ENCODE measurements at places on chromosomes 5 and 9.

GRCh38 chr5:112174959-112175594 lies 244.0 kb downstream of the EPB41L4A start:
- no peak for DNase-seq

- peak; percentile 20 for DNase-seq
Observed at GRCh38 chr5:50711280-50711679, 44.8 kb downstream of the PARP8 start.

DNA sequence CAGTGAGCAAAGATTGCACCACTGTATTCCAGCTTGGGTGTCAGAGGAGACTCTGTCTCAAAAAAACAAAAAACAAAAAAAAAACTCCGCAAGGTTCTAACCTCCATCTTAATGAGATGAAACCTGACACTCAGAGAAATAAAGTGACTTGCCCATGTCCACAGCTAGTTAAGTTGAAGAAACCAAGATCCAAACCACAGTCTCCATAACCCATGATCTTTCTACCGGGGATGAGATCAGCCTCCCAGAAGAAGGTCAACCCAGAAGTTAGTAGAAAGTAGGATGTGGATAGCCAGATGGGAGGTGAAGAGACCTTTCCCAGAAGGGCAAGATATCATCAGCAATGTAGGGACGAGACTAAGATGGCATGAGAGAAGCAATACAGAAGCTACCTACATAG lies 140.4 kb upstream of the ADRA1B start:
- DNase-seq = no peak

DNA sequence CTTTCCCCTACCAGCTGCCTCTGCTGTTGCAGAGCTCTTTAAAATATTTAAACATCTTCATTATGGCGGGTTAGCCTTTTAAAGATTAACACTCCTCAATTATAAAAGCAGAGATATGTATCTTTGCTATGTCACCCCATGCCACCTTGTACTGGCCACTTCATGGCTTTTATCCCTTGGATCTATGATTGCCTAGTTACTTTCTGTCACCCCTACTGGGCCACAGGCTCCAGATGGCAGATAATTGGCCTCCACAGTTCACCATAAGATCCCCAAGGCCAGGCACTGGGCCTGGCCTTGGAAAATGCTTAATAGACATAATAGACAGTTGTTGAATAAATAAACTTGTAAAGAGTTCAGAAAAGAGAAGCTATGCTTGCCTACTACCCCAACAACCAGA lies 142.0 kb upstream of the SHB start:
- no peak for DNase-seq

DNA sequence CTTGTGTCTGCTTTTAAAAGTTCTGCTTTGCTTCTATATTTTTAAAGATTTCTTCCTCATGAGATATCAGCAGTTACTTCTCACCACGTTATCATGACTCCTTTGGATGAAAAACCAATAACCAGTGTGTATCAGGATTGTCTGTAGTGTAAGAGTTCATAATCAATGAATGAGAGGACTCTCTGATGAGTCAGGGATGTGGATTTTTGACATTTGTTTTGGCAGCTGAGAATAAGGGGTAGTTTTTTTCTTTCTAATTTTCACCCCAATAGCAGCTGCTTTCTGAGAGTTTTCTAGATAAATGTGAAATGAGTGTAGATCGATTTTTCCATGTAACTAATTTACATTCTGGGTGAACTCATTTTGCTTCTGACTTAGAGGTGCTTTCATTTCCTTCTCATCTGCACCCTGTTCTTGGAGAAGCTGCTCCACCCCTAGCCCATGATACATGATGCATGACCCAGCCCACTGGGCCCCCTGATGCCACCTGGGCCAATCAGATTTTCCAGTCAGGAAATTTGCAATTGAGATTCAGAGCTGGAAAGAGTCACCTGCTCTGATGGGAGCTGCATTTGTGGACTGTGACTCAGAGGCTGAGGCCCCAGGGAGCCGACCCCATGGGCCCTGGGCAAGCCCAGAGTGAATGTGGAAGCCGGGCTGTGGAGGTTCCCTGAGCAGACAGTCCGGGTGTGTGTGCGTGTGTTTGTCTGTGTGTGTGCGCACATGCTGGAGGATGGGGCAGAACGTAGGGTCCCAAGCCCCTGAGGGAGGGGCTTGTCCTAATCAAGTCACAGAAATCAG lies 159.3 kb downstream of the RGS3 start:
- no peak for DNase-seq

- DNase-seq = no peak
Observed at GRCh38 chr5:72185496-72186329, 78.4 kb downstream of the MAP1B start.

DNA sequence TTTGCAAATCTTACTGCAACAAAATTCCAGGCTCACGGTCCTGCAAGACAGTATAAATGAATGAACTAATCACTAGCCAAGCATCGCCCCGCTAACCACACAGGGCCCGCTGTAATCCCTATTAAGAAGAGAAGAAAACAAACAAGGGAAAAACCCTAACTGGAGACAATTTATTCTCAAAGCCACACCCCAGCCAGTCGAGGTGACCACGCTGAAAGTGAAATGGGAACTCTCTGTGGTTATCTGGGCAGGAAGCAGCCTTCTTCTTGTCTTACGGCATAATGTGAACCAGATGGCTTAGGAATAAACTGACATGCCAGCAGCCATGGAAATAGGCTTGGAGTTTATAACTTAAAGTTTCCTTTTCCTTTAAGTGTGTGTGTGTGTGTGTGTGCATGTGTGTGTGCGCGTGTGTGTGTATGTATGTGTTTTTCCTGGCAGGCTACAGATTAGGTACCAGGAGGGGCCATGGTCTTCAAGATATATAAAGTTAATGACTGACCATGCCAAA lies 120.2 kb downstream of the SEMA6A start:
- DNase-seq = no peak

DNA sequence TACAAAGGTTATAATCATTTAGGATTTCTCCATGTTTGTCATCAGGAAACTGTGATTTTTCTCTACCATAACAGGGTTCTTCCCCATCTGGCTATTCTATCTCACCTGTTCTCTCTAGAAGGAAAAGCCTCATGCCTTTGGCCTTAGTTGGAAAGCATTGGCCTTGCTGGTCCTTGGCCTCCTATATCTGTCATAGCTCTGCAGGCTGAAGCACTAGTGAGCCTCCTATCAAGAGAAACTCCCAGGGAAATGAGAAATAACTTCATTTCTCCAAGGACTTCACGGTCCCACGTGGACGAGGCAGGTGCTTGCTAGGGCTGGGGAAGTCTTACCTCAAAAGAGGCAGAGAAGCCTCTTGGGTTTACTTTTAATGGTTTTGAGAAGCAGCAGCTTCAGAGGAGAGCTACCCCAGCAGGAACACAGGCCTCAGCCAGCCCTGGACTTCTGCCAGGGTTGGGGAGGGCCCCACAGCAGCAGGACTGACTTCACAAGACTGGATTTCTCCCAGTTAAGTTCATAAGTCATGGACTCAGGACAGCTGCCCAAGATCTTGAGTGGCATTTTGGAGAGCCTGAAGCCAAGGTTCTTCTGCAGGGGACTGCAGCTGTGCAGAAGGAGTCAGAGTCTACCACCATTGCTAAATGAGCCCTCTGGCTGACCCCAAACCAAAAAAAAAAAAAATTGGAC lies 15.8 kb upstream of the PSAT1 start:
- DNase-seq = no peak

DNA sequence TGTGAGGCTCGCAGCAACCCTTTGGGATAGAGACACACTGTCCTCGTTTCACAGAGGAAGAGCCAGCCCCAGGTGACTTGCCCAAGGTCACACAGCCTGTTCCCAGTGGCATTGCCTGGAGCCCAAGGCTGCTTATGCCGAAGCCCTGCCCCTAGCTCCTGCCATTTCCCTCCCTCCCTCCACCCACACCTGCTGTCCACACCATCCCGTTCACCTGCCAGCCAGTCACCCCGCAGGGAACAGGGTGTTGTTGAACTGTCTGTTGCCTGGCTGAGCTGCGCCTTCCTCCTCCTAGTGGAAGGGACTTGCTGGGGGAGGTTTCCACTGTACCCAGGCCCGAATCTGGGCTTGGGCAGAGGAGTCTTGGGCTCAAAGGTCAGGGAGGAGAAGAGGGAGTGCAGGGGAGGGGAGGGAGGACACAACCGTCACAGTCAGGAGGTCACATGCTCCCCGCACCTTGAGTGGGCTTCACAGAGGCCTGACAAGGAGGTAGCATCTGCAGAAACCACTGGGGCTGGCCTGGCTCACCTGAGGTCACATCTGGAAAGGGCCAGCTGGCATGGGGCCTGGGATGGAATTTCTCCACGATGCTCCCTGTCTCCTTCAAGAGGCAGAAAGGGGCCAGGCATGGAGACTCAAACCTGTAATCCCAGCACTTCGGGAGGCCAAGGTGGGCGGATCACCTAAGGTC lies 6.3 kb downstream of the TTC16 start:
- DNase-seq = no peak

DNA sequence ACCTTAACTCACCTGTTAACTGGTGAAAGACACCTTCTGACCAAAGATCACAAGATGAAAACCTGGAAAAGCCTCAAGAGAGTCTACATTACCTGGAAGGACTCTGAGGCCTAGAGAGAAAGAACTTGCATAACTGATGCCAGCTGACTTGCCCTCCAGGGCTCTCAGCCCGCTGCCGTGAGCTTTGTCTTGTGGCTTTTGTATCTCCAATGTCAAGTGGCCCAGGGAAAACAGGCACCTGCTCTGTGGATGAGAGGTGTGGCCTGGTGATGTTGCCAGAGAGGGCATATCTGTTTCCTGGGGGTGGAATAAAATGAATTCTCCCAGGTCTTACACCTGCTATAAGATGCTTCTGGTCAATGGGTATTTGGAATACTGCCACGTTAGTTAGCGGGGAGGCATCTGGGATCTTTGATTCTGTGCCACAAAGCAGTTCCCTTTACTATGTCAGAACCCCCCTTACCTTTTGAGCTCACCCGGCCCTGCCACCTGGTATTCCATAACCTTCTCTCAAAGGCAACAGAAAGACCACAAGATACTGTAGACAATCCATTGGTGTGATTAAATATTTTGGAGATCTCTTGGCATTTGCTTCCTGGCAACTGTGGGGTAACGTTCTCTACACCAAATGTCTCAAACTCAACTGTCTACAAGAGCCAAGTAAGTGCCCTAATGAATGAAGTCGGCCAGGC lies 54.9 kb upstream of the N4BP3 start:
- no peak for DNase-seq

- DNase-seq = no peak
Observed at GRCh38 chr5:64949331-64949730, 180.6 kb downstream of the CWC27 start.

DNA sequence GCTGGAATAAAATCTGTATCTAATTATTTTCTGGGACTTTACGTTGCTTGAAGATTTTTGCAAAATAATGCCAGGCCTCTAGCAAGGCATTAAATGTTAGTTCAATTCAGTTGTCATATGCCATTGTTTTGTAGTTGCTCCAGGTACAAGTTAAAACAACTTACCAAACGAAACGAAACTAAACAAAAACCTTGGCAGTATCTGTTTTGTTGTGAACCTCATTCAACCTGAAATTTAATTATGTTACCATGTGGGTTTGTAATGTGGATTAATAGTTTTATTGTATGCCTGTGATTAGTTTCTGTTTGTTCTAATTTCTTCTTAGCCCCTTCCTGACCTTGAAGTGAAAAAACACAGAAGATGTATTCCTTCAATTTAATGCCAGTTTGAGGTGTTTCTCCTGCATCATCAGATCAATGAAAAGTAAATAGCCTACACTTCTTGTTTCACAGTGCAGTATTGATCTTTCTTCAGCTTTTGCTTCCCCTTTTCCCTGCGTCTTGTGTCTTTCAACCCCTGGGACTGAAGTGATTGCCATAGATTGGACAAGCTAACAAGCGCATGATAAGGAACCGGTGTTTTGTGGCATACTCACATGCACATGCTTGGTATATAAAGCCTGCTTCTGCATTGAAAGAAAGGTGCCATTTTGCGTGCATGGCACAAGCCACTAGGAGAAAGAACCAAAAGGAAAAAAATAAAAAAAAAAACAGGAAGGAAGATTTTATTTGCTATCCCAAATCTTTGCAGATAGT lies 699.0 kb upstream of the ARRDC3 start:
- no peak for DNase-seq

GRCh38 chr5:92444888-92445287 lies 1061.8 kb upstream of the ARRDC3 start:
- no peak for DNase-seq

DNA sequence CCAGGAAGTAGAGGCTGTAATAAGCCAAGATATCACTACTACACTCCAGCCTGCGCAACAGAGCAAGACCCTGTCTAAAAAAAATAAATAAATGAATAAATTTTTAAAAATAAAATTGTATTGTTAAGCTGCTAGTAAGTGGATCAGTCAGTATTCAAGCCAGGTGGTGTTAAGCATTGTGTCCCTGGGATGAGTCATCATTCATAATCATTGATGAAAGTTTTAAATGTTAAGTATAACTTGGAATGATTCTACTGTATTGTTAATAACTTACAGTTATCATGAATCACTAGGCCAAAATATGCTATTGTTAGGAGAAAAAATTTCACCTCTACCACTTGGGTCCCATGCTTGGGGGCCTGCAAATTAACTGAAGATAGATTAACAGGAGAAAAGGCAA lies 38.2 kb downstream of the MED10 start:
- DNase-seq = no peak

GRCh38 chr5:151451626-151452520 lies 4.5 kb downstream of the SLC36A1 start:
- DNase-seq = no peak

DNA sequence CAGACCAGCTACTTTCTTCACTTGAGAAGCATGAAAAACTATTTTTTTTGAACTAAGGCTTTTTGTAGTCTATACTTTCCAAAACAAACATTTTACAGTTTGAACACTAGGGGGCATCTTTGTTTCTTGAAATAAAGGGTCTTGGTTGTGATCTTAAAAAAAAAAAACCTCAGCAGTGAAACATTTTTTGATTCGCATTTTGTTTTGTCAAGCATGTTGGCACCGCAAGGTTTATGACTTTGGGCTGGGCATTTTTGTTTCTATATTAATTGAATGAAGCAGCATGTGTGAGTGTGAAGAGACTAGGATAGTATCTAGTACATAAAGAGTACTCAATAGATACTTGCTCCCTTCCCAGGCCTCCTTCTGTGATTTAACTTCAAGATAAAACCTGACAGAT lies 31.6 kb upstream of the ACOT12 start:
- DNase-seq = no peak

DNA sequence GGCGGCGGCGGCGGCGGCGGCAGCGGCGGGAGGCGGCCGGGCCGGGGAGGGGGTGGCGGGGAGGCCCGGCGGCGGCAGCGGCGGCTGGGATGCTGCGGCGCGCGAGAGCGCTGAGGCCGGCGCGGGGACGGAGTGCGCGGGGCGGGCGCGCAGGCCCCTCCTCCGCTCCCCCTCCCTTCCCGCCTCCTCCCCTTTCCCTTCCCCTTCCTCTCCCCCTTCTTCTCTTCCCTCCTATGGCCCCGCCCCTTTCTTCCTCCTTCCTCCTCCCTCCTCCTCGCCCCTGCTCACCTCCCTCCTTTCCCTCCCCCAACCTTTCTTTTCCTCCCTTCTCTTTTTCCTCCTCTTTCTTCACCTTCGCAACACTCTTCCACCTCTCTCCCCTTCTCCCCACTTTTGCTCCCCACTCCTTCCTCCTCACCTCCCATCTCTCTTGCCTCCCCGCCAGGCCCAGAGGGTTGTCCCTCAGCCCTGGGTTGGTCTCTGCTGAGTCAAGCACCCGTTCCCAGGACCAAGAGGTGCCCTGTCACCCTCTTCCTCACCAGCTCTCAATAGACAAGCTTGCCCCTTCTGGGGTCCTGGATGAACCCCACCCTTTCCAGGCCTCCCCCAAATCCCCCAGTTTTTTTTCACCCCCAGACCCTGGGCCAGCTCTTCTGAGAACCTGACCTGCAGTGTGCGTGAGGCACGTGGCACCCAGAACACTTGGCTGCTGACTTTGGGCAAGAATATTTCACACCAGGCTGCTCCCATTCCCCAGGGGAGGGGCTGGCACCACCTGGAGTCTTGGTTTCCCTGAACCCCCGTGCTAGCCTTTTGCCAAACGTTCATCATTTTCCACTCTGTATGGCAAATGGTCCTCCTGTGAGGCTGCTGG lies at the start of gene SEMA4D:
SEMA4D (minus strand) TSS at position 136 of the 874 bp plus-strand sequence. CDS start 92,657 bp downstream, outside the sequence.
- no peak for DNase-seq

All from stimulated activated CD4-positive, alpha-beta T cell treated with anti-CD3 and anti-CD28 coated beads, TNF-alpha, amount 100 ng/mL, for 1 hour (primary cell).